ENCODE measurements at places on chromosomes 5 and 9. TPM values are rescaled to one million over a fixed set of nuclear protein-coding genes. Genes with fewer than 3 reads are reported as not detected.

Gene AQP3
- 21.2 TPM for total RNA-seq

Gene FCN2
- not detected for total RNA-seq

Gene ZFP37
- 3.0 TPM for total RNA-seq

Gene IFNK
- not detected for total RNA-seq

Gene PCA3
- total RNA-seq = not detected

Gene CER1
- total RNA-seq = not detected

Gene CDH9
- not detected for total RNA-seq

Gene LTC4S
- total RNA-seq = not detected

Gene GCNT1
- total RNA-seq = 33.5 TPM

Gene NPR3
- total RNA-seq = 82.2 TPM

Gene TMEM215
- not detected for total RNA-seq

Gene DOK3
- 1.8 TPM for total RNA-seq

Gene PCDHGB1
- 4.4 TPM for total RNA-seq

Gene NIPAL4
- not detected for total RNA-seq

Gene TMEM174
- total RNA-seq = not detected

Gene SMC5
- total RNA-seq = 15.1 TPM

Gene AFAP1L1
- 5.1 TPM for total RNA-seq

Gene KCNV2
- total RNA-seq = not detected

Gene SLC34A1
- not detected for total RNA-seq

Gene CENPH
- 38.0 TPM for total RNA-seq

Gene ENTR1
- total RNA-seq = 37.7 TPM

Gene NR6A1
- 0.44 TPM for total RNA-seq

Gene CDC20B
- under 0.01 TPM for total RNA-seq

Gene WDR38
- not detected for total RNA-seq

Gene WASHC1
- total RNA-seq = 5.4 TPM

Gene AMBP
- total RNA-seq = 0.17 TPM

Gene MROH2B
- total RNA-seq = not detected

Gene CSF2
- not detected for total RNA-seq

Gene PCDHB12
- total RNA-seq = 0.15 TPM
